ENCODE measurements at places on chromosomes 1 and 21.

GRCh38 chr21:25657140-25657539 lies 18.1 kb downstream of the JAM2 start:
- no peak for DNase-seq

GRCh38 chr21:44331650-44332307 lies 7.4 kb downstream of the CFAP410 start:
- DNase-seq, result no peak

DNA sequence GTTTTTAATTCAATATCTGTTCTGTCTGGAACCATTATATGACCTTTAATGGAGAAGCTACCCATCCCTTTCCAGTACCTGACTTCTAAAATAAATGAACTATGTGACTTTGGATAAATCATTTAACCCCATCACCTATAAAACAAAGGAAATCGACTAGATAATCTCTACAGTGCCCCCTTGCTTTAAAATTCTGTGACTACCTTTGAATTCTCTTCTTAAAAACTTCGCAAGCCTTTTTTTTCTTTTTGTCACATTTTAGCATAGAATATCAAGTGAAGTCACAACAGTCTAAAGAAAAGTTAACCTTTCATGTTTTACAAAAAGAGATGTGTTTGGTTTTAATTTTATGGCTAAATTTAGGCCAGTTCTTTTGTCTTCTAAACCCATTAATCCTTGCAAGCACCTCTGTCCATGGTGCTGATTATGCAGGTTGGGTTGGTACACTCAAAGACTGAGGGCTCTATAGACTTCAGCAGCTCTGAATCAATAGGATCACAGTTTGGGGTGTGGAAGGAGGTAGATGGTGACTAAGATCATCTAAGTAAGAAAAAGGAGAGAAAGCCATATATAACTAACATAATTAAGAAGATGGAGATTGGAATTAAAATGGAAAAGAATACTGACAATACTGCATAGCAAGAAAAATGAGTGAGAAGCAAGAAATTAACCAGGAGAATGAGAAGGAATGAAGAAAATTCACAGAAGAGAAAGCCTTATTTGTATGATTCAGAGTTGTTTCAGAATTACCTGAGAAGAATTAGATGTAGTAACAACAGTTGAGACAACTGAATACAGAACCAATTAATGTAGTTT lies 59.2 kb downstream of the TBX15 start:
- DNase-seq, result no peak

DNA sequence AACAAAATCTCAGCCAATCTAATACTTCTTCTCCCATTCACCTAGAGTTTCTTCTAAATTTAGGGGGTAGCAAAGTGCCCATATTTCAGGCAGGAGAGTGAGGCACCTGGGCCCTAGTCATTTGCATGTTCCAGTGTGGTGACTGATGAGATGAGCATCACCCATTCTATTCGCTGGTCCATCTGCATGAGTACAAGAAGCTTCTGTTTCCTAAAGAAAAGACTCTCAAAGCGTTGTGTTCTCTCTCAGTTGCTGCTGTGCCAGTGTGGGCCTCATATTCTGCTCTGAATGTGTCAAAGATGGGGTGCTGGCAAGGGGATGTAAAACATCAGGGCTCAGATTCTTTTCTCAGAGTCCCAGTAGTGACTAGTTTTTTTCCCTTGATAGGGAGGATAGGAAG lies 16.1 kb upstream of the DPYD start:
- no peak for DNase-seq

DNA sequence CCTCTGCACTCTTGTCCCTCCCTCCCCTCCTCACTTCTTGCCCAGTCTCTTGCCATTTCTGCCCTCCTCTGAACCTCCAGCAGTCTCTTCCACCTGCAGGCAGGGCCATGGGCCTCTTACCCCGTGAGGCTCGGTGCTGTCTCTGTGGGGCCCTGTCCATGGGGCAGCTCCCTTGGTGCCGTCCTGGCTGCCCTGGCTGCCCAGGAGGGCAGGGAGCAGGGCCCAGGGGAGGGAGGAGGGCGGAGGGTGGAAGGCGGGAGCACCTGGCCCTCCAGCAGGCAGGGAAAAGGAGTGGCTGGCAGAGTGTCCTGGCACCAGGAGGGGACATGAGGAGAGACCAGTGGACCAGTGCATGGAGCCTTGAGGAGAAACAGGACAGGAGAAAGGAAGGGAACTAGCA lies at the start of gene RORC:
RORC (minus strand) TSS at position 198 of the 400 bp plus-strand sequence; CDS start at position 160, 38 bp downstream.
- DNase-seq, result no peak

GRCh38 chr1:234265321-234265720 lies 107.9 kb upstream of the COA6 start:
- no peak for DNase-seq

DNA sequence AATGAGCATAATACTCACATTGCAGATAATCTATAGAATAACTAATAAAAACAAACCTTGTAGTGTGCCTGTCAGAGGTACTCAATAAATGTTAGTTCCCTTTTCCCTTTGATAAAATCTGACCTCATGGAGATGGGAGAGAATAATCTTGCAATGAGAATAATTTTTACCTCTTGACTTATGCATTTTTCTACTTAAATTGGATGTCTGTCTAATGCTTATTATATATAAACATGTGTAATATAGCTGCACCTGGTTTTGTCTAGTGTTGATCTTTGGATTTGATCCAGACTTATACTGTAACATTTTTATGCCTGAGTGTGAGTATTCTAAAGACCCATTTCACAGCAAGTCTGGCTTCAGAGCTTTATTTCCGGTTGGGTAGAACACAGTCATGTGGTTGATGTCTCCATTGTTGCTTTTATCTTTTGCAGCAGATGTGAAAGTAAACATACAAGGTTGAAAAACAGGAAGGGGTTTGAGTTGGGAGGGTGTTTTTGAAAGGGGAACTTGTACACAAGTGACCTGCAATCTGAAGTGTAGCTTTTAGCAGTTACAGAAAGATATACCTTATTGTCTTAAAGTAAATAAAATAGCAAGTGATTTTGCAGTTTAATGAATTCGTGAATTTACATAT lies 12.4 kb downstream of the EPB41 start:
- DNase-seq, result no peak

DNA sequence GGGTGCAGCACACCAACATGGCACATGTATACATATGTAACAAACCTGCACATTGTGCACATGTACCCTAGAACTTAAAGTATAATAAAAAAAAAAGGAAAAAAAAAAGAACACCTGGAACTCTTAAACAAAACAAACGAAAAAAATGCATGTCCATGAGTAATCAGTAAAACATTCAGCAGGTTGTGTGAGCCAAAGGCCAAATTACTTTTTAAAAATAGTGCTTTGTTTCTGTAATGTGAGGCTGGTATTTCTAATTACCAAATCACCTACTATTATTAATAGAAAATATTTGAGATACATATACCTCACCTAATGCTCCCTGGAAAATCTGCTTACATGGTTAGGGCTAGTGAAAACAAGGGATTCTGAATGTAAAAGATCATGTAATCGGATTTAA lies 294.4 kb upstream of the NR5A2 start:
- no peak for DNase-seq

DNA sequence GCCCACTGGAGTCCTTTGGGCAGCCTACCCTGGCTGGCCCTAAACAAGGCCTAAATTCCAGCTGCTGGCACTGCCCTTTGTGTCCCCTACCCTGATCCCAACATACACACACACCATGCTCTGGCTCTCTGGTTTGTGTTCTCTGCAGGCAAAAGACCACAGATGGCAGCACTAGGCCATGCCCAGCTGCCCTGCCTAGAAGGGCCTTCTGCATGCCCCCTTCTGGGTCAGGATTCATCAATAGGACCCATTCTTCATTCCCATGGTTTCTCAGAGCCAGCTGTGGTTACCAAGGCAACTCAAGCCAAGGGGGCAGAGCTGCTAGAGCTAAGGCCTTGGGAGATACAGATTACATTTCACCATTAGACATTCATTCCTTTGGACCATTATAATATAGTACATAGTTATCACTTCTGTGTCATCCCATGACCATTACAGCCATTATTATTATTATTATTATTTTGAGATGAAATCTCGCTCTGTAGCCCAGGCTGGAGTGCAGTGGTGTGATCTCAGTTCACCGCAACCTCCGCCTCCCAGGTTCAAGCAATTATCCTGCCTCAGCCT lies 17.5 kb downstream of the ASAP3 start:
- DNase-seq, result no peak

DNA sequence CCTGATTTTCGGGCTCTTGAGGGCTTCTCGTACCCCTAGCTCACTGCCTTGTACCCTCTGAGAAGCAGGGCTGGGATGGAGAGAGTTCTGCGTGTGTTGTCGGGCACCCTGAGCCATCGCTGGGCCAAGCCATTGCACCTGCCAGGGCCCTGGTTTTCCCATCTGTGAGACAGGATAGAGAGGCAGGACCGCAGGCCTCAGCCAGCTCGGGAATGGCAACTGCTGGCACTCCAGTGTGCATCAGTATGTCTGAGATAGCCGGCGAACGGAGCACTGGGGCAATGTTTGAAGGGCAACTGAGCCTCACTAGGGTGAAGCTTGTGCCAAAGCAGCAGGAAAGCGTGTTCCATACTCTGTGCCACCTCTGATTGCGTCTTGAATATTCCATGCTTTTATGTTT lies 66.9 kb downstream of the TENT5C start:
- DNase-seq, result no peak

- no peak for DNase-seq
Observed at GRCh38 chr1:193325771-193326170, 139.4 kb upstream of the B3GALT2 start.

DNA sequence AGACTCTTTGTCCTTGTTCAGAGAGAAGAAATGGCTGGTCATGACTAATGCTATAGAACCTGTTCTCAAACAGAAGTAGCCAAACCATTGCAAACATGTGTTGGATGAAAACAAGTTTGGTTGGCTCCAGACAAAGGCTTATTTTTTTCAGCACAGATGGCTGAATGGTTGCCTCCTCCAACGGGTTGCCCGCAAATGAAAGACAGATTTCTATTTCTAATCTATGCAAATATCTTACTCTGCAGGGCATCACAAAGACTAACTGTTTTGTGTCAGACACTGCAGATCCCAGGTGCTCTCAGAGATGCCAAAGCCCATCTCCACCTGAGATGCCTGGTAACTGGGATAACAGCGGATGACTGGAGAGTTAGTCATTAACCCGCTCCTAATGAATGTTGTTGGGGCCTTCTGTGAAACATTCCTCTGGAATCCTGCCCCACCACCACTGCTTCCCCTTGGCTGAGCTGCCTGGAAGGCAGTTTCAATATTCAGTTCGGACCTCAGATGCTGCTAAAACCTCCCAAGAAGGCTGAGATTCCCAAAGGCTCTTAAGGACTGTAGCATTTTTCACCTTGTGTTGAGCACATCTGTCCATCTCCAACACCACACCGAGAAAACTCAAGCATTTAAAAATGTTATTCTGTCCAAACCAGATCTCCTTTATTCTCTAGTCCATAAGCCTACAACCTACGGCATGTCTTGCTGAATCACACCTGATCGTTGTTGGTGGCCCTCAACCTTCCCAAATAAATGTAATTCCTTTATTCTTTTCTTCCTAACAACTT lies 104.4 kb downstream of the PTPN14 start:
- no peak for DNase-seq

DNA sequence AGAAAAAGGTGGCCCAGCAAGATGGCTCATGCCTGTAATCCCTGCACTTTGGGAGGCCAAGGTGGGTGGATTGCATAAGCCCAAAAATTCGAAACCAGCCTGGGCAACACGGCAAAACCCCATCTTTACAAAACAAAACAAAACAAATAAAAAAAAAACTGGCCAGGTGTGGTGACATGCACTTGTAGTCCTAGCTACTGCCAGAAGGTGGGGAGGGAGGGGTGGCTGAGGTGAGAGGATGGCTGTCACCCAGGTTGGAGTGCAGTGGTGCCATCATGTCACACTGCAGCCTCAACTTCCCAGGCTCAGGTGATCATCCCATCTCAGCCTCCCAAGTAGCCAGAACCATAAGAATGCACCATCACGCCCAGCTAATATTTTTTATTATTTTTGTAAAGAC lies 22.8 kb downstream of the RERE start:
- DNase-seq, result peak; percentile 5

- no peak for DNase-seq
Observed at GRCh38 chr1:53979712-53980450, 33.7 kb downstream of the LRRC42 start.

DNA sequence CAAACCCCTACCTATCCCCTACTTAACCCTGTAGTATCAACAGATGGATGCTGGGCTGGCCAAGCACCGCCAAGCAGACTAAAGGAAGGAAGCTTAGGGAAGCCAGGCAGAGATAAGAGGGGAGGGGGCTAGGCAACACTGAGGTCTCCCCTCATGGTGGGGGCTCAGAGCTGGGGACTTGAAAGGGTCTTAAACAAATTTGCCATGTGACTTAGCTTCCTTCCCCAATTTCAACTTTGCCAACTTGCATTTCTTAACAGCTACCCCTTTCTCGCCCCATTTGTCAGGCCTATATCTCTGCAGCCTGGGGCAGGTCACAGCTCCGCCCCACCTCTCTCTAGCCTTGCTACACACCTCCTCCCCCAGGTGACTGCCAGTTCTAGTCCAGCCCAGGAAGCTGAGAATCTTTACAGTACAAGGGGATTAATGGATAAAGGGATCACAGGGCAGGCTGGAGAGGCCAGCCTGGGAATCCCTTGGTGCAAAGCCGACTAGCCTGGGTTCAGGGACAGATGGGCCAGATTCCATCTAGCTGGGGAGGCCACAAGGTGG lies 3.4 kb downstream of the KIF21B start:
- DNase-seq, result no peak

DNA sequence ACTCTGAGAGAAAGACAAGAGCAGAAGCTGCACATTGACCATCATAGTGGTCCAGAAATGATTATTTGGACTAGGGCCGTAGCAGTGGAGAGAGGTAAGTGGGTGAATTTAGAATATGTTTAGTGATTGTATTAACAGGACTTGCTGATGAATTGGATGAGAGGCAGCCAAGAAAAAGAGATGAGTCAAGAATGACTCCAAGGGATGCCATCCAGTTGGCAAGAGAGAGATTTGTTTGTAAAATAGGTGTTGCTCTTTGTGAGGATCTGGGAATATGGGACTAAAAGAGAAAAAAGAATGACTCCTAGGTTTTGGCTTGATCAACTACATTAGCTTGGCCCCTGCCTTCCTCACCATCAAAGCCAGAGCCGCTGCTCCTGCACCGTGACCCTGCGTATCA lies 54.2 kb upstream of the ARTN start:
- DNase-seq, result no peak

- DNase-seq, result no peak
Observed at GRCh38 chr1:107617921-107618320, 347.1 kb downstream of the VAV3 start.

- DNase-seq, result no peak
Observed at GRCh38 chr1:168918860-168919741, 187.4 kb upstream of the ATP1B1 start.

- DNase-seq, result no peak
Observed at GRCh38 chr1:226662642-226663326, 76.3 kb downstream of the ITPKB start.

DNA sequence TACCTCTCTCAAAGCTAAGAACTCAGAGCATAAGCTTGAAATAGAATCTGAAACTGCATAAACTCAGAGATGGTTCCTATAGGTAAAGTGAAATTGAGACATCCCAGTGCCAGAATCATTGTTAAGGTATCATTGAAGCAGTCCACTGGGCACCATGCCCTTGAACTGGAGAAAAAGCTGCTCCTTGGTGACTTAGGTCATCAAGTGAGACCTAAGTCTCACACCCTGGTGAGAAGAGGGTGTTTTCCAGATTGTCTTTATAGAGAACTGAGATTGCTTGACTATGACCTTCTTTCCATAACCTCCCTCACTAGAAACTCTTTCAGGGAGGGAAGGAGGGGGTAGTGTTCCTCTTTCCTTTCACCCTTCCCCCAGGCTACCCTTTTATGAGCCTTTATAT lies 9.4 kb upstream of the ATP6V1G3 start:
- no peak for DNase-seq
